Right atrium auricular region (tissue), 2 donors: ENCODE measurements at places on chromosomes 1 and 21. TPM values are rescaled to one million over a fixed set of nuclear protein-coding genes. Genes with fewer than 3 reads are reported as not detected.

DNA sequence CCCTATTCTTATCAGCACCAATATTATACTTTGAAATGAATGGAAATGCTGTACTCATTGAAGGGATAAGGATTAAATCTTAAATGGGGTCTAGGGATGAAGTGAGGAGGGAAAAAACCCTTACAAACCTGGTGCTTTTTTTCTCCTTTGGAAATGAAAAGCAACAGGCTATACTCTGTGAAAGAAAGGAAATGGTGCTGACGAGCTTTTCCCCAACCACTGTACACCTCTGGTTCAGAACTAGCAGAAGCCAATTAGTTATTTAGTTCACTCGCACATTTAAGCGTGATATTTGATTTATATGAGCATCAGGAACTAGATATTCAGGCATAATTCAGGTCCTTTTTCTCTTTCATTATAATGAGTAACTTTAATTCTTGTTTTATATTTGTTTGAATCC is 74.5 kb upstream of the S1PR1 start:
- no peak overlapping the region for H3K4me3 ChIP-seq
- H3K27me3 ChIP-seq = no peaks in the 10 kb centered on the region
- peaks cover 18% of the 10 kb centered on the region for H3K4me1 ChIP-seq
- H3K36me3 ChIP-seq = no peaks in the 10 kb centered on the region
- peak overlapping the region; percentile 58 for H3K27ac ChIP-seq
- no peak for DNase-seq

The SEC16B gene
- 5.8 TPM for total RNA-seq

DNA sequence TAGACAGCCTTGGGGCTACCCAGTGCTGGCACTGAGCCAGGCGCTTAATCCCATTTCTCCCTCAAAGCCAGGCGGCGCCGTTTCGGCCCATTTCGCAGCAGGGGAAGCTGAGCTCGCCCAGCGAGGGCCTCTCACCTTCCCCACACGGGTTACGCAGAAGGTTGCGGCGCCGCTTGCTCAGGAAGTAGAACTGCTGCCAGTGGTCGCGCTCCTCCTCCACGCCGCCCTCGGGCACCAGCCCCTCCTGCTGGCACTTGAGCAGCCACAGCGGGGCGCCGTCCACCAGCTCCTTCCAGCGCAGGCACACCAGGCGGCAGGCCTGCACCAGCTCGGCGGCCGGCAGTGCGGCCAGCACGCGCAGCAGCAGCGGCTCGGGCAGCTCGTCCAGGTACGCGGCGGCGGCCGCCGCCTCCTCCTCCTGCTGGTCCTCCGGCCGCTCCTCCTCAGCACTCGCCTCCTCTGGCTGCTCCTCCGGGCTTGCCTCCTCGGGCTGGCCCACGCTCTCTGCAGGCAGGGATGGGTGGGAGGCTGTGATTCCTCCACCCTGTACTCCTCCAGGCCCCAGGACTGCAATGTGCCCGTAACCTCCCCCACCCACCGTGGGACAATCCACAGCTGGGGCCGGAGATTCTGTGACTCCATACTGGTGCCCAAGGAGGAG is 3.8 kb downstream of the FBXO2 start:
- H3K4me1 ChIP-seq = no peaks in the 10 kb centered on the region
- H3K27me3 ChIP-seq = no peaks in the 10 kb centered on the region
- no peaks in the 10 kb centered on the region for H3K36me3 ChIP-seq
- peak; percentile 75 for DNase-seq
- H3K4me3 ChIP-seq = peak overlapping the region; percentile 14

The TFF3 gene
- 5.0 TPM for total RNA-seq

The FBLIM1 gene
- 66.6 TPM for total RNA-seq

The SH2D5 gene
- total RNA-seq = 0.63 TPM

DNA sequence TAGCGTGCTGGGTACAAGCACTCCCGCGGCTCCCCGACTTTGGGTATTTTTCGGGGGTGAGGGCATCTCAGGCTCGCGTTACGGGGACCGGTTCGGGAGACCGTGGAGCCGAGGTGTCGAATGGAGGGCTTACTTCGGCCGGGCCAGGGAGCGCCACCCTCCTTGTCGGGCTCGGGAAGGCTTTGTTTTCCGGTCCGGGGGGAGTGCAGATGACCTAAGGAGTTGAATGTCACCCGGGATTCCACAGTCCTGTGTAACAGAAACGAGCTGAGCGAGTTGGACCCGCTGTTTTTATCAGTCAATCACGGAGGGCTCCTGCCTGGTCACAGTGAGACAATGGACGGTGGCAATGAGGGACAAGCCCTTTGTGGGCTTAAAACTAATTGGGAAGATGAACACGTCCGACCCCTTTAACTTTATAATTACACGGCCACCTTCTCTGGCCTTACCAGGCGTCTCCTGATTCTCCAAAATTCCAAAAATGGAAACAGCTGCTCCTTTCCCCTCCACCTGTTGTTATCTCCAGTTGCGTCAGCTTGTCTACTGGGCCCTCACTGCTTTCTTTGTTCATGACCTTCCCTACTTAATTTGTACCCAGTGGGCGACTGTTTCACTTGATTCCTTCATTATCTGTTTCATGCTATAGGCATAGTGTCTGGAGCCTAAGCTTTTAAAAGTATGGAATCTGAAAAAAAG is 929 bp upstream of the TRIM45 start:
- no peaks in the 10 kb centered on the region for H3K27me3 ChIP-seq
- peak overlapping the region; percentile 54 for H3K4me3 ChIP-seq
- H3K27ac ChIP-seq = peak overlapping the region; percentile 94
- no peak for DNase-seq

DNA sequence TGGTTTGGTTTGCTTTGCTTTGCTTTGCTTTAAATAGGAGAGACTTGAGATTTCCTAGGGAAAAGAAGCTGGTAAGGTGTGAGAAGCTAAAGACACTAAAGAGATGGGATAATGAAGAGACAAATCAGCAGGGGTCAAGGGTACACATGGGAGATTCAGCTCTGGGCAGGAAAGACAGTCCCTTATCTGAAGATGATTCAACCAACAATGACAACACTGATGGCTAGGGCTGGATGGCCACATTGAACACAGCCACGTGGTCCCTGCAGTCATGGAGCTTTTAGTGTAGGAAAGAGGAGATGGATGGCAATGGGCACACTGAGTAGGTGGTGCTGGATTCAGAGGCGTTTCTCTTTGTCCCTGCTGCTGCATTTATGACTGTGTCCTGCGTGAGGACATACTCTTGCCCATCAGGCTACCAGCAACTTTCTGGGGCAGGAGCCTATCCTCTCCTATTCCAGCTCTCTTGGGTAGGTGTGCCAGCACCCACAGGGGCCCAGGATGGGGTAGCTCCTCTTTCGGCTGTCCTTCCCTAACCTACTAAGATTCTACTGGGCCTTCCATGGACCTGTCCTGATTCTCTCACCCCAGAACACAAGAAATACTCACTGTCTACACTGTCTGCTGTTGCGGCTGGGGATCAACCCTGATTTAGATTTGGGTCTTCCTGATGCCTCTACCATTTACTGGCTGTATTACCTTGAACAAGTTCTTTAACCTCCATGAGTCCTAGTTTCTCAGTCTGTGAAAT is 1.4 kb upstream of the SHISA4 start:
- H3K4me3 ChIP-seq = no peak overlapping the region
- no peak for DNase-seq
- H3K4me1 ChIP-seq = no peaks in the 10 kb centered on the region
- no peaks in the 10 kb centered on the region for H3K36me3 ChIP-seq
- H3K27me3 ChIP-seq = no peaks in the 10 kb centered on the region

The OR6N1 gene
- not detected for total RNA-seq

GRCh38 chr21:45291613-45292398 is 4.1 kb upstream of the POFUT2 start:
- H3K4me3 ChIP-seq = no peak overlapping the region
- no peaks in the 10 kb centered on the region for H3K27me3 ChIP-seq
- H3K4me1 ChIP-seq = peaks cover 3% of the 10 kb centered on the region
- peak overlapping the region; percentile 88 for H3K27ac ChIP-seq
- peak; percentile 61 for DNase-seq

DNA sequence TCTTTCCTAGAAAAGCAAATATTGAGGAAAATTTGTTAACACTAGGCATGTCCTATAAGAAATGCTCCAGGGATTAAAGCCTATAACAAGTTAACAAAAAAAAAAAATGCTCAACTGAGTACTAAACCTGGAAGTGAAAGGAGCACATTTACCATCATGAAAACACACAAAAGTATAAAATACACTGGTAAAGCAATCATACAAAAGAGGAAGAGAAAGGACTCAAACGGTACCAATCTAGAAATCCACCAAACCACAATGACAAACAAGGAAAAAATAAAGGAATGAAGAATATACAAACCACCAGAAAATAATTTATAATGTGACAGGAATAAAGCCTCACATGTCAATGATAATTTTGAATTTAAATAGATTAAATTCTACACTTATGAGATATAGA is 21.2 kb downstream of the CD1E start:
- no peaks in the 10 kb centered on the region for H3K4me1 ChIP-seq
- no peaks in the 10 kb centered on the region for H3K36me3 ChIP-seq
- no peaks in the 10 kb centered on the region for H3K27me3 ChIP-seq
- no peak overlapping the region for H3K27ac ChIP-seq
- H3K4me3 ChIP-seq = no peak overlapping the region
